ENCODE measurements at places on chromosomes 12 and 14. TPM values are rescaled to one million over a fixed set of nuclear protein-coding genes. Genes with fewer than 3 reads are reported as not detected.

DNA sequence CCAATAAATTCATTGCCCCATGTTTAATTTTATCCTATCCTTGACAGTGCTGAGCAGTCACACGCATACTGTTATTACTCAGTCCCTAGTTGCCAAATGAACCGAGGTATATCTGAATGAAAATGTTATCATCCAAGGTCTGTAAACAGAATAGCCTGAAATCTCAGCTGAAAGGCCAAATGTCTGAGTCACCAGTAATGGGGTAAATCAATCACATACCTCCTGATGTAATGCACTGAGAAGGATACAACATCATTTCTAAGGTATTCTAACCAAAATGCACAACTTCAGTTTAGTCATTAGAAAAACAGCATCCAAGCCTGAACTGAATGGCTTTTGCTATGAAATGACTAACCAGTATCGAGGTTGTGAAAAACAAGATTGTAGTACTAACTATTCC is 228.6 kb downstream of the DPF3 start:
- DNase-seq = no peak

The TAC3 gene
- total RNA-seq = 6.5 TPM

- DNase-seq = no peak
Measured at GRCh38 chr14:58677517-58677916, 39.8 kb downstream of the DACT1 start.

DNA sequence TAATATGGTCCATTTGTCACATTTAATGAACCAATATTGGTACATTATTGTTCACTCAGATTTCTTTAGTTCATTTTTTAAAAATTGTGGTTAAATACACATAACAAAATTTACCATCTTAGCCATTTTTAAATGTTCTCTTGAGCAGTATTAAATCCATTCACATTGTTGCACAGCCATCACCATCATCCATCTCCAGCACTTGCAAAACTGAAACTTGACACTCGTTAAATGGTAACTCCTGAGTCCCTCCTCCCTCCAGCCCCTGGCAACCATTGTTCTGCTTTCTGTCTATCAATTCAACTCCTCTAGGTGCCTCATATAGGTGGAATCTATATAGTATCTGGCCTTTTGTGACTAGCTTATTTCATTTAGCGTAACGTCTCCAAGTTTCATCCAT is 86.4 kb downstream of the ACACB start:
- no peak for DNase-seq

The HOXC5 gene
- total RNA-seq = 1.2 TPM

The IGFBP6 gene
- 112 TPM for total RNA-seq

DNA sequence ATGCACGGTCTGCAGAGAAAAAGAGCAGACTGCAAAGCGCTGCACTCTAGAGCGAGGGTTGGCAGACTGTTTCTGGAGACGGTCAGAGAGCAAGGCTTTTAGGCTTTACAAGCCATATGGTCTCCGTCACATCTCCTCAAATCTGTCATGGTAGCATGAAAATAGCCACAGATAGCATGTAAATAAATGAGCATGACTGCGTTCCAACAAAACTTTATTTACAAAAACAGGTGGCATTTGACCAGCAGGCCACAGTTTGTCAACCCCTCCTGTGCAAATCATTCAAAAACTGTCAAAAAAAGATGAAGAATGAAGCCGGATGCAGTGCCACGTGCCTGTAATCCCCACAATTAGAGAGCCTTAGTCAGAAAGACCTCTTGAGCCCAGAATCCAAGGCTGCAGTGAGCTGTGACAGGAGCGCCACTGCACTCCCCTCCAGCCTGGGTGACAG is 18.9 kb downstream of the SYNE3 start:
- DNase-seq = peak; percentile 70

DNA sequence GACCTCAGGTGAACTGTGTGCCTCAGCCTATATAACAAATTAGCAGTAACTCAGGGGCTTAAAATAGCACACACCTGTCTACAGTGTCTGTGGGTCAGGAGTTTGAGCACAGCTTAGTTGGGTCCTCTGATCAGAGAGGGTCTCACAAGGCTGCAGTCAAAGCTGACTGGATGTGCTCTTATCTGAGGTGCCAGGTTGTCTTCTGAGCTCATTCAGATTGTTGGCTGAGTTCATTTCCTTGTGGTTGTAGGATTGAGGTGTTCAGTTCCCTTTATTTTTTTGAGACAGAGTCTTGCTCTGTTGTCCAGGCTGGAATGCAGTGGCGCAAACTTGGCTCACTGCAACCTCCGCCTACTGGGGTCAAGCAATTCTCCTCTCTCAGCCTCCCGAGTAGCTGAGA is 164.7 kb downstream of the ADCK1 start:
- no peak for DNase-seq

DNA sequence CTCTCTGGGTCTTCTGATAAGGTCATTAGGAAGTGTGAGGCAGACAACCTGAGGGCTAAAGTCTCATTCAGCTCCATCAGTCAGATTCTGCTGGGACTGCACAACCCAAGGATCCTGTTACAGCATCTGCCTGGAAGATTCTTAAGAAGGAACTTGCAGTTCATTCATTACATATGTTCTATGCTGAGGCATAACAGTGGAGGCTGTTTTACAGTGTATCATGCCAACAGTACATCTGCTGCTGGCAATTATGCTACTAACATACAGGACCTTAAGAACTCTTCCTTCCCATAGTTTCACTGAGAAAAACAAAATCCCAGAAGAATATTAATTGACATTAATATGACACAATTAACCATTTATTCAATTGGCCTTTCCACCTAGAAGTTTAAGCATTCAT is 968.6 kb downstream of the DIO2 start:
- DNase-seq = peak; percentile 11

DNA sequence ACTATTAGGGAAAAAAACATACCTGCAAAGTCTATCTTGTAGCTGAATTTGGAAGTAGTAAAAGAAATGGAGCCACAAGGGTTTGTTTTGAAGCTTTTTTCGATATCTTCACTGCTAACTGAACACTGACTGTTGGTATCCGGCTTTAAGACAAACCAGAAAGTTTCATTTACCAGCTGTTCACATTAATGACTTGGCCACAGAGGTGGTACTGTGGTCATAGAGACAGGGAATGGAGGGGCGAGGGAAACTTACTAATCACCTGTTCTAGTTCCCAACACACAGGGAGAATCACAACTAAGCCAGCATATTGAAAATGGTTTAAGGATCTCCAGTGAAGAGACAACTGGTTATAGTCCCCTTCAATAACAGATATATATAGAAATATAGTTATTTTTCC is 44.3 kb downstream of the PARP11 start:
- DNase-seq = no peak

The RAD9B gene
- 0.96 TPM for total RNA-seq

DNA sequence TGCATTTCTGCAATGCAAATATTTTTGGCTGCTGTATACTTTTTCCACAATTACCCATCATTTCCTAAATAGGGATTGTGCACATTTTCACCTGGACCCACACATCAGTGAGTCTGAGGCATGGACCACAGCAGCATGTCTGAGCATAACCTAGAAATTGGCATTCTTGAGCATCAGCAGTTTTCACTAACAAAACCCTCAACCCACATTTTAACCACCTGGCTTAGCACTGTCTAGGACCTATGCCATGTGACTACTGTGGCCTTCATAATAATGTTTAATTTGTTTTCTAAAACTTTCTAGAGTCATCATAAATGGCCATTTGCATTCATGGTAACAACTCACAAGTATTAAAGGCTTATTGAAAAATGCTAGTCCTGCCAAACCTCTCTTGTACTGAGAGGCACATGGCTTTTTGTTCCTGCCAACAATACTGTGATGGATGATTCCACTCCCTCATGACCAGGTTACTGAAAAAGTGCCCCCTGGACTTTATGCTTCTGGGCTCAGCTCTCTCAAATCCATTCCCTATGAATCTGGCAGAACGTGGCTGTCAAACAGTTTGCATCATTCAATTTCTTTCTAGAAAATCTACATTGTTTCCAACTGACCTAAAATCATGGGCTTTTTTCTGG is 240.0 kb downstream of the MDGA2 start:
- DNase-seq = no peak

DNA sequence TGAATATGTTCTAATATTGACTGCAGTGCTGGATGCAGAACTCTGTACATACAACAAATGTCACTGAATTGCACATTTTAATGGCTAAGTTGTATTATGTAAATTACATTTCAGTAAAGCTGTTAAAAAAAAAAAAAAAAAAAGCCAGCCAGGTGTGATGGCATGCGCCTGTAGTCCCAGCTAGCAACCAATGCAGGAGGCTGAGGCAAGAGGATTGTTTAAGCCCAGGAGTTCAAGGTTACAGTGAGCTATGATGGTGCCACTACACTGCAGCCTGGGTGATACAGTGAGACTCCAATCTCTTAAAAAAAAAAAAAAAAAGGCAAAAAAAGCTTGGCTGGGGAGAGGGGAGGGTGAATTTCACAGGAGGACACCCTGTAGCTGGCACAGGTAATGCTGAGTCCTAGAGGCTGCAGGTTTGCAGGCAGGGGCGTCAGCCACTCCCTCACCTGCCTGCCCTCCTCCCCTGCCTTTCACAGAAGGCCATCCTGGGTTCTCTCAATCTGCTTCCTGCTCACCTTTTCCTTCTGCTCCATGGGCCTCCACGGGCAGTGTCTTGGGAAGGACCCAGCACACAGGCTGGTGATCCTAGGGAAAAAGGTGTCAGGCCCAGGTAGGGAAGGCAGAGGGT is 40.7 kb downstream of the TESC start:
- no peak for DNase-seq

GRCh38 chr12:19681007-19681406 is 241.7 kb downstream of the AEBP2 start:
- DNase-seq = no peak

The MYH7 gene
- total RNA-seq = under 0.01 TPM

The NPAS3 gene
- 8.4 TPM for total RNA-seq

The HOXC9 gene
- total RNA-seq = 10.4 TPM

The TAS2R7 gene
- 2.9 TPM for total RNA-seq

The CD4 gene
- 10.4 TPM for total RNA-seq

The LMO3 gene
- 104 TPM for total RNA-seq

DNA sequence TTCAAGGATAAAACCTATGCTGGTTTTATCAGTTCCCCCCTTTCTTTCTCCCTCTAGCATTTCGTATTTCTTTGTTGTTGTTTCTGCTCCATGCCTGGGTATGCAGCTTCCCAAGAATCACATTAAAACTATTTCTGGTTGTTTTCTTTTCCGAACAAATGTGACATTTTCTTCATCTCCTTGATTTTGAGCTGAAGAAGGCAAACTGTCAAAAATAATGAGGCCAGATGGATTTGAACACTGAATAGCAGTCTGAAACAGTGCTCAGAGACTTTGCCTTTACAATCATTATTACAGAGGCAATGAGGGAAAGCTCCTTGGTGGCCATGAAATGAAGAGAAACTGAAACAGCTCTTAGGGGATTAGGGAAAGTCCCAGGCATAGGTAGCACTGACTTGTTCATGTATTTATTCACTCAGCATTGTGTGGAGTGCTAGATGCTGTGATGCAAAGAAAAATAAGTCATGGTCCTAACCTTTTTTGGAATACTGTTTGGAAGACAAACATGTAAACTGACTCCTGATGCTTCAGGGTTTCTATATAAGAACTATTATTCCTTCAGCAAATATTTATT is 319.5 kb downstream of the FUT8 start:
- DNase-seq = no peak

The NCAPD2 gene
- total RNA-seq = 14.7 TPM

The MYF6 gene
- total RNA-seq = not detected

The PTPRO gene
- 20.2 TPM for total RNA-seq

DNA sequence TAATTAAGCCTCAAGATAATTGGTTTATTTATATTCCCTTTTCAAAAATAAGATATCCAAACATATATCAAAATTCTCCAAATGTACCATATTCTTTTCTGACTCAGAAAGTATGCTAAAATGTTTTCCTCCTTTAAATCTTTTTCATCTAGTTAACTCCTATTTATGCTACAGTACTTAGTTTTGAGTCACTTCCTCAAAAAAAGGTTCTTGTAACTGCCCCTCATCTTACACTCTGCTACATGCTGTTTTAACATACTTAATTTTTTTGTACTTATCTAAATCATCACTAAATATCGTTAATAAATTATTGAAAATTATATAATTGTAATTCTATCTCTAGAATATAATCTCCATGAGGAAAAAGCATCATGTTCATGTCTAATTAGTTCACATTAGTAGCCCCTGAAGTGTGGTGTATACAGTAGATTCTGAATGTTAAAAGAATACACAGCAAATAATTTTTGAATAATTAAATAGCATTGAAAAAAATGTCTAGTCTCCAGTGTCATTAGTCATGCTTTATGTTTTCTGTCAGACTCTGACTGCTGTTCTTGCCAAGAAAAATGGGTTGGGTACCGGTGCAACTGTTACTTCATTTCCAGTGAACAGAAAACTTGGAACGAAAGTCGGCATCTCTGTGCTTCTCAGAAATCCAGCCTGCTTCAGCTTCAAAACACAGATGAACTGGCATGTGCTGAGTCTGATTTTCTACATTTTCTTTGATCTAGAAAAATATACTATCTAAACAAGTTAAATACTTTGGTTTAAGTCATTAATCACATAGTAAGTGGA is 3.5 kb downstream of the KLRD1 start:
- DNase-seq = peak; percentile 74

The ACRBP gene
- total RNA-seq = 2.9 TPM

DNA sequence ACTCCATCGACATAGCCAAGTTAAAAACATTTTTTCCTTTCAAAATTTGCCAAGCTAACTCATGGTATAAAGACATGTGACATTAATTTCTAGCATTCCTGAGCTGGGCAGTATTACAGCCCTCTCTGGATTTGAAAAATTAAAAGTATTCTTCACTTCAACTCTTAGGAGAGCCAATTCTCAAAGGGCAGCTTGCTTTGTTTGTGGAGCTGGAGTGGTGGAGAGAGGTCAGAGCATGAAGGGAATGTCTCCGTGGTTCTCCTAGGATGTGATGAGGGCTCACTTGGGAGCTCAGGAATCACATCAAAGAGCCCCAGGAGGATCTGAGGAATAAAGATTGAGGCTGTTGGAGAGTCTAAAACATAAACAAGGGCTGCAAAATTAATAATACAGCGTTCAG is 46.9 kb upstream of the RGS6 start:
- peak; percentile 11 for DNase-seq

DNA sequence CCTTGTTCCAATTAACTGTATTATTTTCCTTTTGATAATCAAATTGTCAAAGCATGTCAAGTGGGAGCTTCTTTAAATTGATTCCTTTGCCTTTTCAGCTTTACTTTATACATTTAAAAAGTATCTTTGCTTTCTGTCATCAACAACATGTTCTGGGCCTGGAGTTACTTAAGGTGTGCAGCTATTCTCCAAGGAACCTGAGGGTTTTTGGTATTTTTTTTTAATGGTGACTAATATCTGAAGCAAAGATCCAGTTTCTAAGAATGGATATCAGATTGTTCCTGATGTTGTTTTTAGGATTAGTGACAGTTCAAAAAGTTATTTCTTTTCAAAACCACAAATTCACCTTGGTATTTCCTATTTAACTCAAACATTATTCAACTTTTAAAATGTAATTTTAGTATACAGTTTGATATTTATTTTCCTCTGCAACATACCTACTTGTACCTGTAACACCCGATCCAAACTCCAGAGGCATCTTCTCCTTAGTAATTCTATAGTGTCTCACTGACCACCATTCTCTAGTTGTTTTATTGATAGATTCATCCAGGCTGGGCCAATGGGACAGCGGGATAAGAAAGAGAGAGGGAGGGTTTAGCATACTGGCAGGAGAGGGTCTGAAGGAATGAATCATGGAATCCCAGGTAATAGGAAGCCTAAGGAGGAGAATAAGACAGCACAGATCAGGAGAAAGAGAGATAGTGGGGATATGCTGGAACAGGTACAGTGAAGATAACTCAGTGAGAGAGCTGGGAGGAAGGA is 3.1 kb downstream of the CBLN3 start:
- DNase-seq = no peak

The ZFHX2 gene
- 0.96 TPM for total RNA-seq

Measured in umbilical cord (tissue), 2 donors.